Motor neuron (in vitro differentiated cells): ENCODE measurements at places on chromosomes 12 and 14. TPM values are rescaled to one million over a fixed set of nuclear protein-coding genes. Genes with fewer than 3 reads are reported as not detected.
A peak's percentile ranks its signal among the peaks of the same experiment; 100 is the strongest.

IL26 gene
- total RNA-seq: not detected in 2 replicates

SLC25A3 gene
- total RNA-seq: 372 and 393 TPM in 2 replicates

SLC17A8 gene
- 2.6 and 6.1 TPM in 2 replicates for total RNA-seq

CHGA gene
- total RNA-seq: 47.0 and 64.6 TPM in 2 replicates

RFX4 gene
- total RNA-seq: 0.41 and 0.49 TPM in 2 replicates

PTPRB gene
- 0.43 and 0.45 TPM in 2 replicates for total RNA-seq

NFATC4 gene
- total RNA-seq: 6.4 and 10.9 TPM in 2 replicates

TDRD9 gene
- not detected in 2 replicates for total RNA-seq

- no peak for ATAC-seq
These were observed 6.9 kb upstream of the SPRYD4 start for GRCh38 chr12:56461235-56462159.

- ATAC-seq: no peak
These were observed 75.2 kb downstream of the LRRC74A start for GRCh38 chr14:76901171-76902055.

DNA sequence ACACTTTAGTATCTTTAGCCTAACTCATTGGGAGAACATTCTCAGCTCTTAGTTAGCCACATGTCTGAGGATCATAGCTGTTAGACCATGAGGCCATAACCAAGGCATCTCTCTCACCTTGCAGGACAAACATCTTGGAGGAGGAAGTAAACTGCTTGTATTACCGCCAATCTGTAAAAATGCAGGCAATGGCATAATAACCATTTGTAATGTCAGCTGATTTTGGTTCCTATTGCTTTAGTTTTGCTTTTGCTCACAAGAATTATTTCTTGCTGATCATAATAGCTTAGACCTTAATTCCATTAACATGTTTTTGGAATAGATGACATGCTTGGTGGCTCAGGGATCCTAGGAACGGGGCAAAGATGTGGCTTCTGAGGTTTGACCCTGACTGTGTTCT lies 16.4 kb upstream of the GSG1 start:
- ATAC-seq: no peak

DNA sequence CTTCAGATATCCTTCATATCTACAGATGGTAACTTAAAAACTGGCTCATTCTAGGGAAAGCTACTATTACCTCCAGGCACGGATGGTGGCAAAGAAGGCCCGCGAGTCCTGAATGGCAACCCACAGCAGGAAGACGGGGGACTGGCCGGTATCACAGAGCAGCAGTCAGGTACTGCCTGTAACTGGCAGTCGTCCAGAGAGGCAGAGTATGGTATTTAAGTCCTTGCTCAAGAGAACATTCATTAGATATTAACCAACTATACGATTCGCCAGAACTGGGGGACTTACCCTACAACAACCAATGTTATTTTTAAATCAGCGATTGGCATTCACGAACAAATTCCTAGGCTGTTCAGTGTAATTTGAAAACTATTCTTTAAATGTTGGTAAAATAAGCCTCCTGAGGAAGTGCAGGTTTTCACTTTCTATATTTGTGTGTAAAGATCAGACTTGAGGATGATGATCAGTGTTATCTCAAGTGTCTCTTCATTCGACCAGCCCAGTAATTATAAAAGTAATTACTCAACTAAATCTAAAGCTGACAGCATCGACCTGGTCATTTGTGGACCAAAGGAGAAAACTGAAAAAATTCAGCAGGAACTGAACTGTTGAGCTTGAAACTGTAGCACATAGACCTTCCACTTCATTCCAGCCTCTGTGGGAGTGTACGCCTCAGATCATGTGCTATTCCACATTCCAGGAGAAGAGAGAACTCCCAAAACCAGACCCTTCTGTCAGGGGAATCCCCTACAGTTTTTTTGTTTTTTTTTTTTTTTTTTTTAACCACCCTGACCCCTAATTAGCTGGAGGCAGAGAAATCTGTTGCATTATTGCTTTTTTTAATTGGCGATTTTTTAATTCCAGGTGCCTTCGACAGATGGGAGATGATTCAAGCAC lies 75.6 kb downstream of the ESR2 start:
- ATAC-seq: no peak

DNA sequence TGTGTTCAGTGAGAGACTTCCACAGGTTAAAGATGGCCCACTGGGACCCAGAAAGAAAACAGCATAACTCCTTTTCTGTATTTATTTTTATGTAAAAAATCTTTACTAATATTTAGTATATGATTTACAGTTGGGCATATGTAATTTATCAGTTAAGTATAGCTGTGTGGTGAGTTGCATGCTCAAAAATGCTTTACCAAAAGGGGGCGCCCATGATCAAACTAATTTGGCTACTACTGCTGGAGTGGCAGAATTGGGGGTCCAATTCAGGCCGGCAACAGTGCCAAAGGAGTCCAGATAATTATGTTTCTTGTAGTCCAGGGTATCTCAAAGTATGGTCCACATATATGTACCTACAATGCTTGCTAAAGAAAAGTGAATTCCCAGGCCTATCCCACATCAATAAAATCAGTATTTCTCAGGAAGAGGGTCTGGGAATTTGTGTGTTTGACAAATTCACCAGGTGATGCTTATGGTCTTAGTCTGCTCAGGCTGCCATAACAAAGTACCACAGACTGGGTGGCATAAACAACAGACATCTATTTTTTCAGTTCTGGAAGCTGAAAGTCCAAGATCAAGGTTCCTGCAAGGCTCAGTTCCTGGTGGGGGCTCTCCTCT lies 152.0 kb downstream of the KTN1 start:
- ATAC-seq: peak; percentile 48

DNA sequence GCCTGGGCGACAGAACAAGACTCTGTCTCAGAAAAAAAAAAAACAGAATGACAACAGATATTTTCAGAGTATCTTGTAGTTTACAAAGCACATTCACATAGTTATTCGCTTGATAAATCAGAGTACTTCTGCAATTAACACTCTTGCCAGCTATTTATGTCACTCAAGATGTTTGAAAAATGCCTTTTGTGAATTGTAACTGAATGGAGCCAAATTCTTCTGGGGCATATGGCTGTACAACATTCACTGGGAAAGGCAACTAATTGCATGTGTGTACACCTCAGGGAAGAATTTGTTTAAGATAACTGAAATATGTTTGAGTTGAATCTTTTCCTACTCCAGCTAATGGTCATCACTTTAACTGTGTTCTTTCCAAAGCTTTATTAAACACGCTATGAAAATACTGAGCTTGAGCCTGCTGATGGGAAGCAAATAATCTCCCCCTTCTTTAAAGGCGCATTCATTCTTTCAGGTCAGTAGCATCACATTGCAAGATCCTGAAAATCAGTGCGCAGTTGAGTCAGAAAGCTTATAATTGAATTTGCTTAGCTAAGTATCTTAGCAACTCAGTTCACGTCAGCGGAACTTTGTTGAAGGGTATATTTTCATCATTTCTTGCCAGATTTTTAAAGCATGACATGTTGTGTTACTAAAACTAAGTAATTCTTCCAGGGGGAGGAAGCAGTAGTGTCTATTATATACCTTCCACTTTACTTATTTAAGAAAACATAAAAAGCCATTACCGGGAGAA lies 66.6 kb downstream of the SINHCAF start:
- ATAC-seq: no peak

DNA sequence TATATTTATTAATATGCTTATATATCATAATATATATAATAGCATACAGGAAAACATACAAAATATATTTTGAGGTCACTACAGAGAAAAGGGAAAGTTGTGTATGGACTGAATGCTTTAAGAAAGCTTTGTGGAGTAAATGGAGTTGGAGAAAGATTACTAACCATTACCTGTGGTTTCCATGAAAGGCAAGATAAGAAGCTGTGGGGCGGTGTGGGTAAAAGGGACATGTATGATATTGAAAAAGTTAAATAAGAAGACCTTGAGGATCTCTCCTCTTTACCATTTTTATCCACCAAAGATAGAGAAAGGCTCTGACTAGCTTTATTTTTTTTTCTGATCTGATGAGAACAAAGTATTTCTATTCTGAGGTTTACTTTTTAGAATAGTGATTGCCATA lies 404.4 kb downstream of the TRHDE start:
- no peak for ATAC-seq

DNA sequence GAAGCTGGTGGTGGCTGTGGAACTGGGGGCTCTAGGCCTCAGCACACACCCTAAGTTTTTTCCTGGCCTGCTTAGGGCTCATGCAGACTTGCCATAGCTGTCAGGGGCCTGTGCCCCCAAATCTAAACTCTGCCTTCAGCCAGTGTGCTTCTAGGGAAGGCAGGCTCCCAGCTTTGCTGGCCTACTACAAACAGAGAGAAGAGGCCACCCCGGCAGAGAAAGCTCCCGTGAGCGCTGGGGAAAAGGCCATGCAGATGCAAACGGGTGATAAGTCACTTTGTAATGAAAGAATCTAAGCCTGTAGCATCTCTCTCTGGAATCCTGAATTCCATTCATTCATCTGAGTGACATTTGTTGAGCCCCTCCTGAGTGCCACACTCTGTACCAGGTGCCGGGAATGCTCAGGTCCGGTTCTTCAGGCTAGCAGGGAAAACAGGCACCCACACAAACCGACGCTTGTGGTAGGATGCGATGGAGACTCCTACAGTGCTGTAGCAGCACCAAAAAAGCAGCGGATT lies 29.9 kb downstream of the JDP2 start:
- no peak for ATAC-seq

DNA sequence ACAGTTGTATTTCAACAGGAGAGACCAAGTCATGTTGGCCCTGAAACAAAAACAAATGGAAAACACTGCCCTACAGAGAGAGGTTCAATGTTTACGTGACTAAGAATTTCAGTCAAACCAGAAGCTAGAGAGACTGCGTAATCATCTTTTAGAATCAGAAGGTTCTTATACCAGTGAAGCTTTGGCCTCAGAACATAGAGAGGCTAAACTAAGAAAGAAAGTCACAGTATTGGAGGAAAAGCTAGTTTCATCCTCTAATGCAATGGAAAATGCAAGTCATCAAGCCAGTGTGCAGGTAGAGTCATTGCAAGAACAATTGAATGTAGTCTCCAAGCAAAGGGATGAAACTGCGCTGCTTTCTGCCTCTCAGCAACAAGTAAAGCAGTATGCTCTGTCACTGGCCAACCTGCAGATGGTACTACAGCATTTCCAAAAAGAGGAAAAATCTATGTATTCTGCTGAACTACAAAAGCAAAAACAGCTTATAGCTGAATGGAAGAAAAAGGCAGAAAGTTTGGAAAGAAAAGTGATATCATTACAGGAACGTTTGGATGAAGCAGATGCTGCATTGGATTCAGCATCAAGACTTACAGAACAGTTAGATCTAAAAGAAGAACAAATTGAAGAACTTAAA lies 32.5 kb upstream of the NUAK1 start:
- no peak for ATAC-seq
